NCI-H524 (cell line): ENCODE measurements at places on chromosomes 5 and 9.

GRCh38 chr9:120925535-120926396 is 830 bp downstream of the TRAF1 start:
- no peak for DNase-seq

DNA sequence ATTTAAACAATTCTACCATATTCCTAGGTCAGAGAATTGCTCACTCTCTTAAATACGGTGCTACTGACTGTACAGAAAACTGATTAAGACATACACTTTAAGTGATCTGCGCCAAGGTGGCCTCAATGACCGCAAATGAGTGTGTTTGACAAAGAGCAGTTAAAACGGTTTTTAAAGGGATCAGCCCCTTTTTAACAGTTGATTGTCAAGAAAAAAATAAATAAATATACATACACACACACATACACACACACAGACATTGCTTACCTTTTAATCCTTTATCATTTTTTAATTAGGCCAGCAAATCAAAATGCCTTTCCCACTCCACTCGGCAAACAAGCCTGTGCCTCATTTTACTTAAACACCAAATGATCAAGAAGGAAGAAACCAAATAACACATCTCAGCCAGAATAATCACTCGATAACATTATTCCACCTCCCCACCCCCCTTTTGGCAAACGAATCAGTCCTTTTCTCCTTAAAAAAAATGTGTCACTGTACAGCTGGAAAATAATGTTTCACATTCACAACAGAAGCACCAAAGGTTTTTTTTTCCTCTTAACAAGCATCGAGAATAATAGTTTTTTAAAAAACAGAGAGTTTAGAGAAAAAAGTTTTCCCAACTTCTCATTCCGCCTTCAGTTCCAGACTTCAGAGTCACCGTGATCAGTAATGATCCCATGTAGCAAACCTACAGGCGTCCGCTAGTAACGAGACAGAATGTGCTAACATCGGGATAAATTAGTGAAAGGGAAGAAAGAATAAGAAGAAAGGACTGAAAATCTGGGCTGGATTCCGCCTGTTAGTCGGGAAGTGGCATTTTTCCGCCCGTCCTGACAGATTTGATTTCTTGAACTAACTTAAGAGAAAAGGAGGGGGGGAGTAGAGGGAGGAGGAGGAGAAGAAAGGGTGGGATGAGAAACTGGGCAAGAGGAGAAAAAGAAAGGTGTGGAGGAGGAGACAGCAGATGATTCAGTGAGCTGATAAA is at the start of gene ZNF608:
TSS of gene ZNF608 (minus strand) at position 712 of the 988 bp plus-strand sequence. CDS start 1,650 bp downstream, outside the sequence.
- DNase-seq, result peak; percentile 35

- no peak for DNase-seq
Measured at GRCh38 chr9:123548741-123549545, 192.9 kb downstream of the CRB2 start.

GRCh38 chr5:143932584-143932983 is 120.6 kb downstream of the HMHB1 start:
- DNase-seq, result no peak

- DNase-seq, result no peak
Measured at GRCh38 chr5:111976705-111977435, 219.9 kb upstream of the NREP start.

DNA sequence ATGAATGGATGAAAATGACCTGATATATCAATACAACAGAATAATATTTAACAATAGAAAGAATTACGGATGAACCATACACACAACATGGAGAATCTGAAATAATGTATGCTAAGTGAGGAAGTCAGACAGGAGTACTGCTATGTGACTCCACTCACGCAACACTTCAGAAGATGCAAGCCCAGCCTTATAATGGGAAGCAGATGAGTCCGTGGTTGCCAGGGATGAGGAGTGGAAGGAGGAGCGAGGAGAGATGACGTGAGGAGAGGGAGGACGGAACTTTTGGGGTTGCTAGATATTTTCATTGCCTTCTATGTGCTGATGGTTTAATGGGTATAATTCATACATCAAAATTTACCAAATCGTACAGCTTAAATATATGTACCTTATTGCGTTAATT is 55.4 kb upstream of the ERCC6L2 start:
- DNase-seq, result no peak

DNA sequence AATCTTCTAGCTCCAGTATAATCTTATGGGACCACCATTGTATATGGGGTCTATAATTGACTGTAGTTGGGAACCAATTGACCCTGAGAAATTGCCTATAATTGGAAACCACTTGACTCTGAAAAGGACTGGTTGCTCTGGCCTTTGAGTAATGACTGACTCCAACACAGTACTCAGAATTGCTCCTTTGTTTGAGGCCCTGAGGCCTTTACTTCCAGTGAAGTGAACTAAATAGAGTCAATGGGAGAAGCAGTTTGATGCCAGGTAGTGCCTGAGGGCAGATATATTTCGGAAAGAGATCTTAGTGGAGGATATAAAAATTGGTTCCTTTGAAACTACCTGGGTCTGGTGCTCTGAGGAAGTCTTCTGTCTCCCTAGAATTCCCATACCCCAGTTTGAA is 16.0 kb upstream of the TMEM171 start:
- no peak for DNase-seq

DNA sequence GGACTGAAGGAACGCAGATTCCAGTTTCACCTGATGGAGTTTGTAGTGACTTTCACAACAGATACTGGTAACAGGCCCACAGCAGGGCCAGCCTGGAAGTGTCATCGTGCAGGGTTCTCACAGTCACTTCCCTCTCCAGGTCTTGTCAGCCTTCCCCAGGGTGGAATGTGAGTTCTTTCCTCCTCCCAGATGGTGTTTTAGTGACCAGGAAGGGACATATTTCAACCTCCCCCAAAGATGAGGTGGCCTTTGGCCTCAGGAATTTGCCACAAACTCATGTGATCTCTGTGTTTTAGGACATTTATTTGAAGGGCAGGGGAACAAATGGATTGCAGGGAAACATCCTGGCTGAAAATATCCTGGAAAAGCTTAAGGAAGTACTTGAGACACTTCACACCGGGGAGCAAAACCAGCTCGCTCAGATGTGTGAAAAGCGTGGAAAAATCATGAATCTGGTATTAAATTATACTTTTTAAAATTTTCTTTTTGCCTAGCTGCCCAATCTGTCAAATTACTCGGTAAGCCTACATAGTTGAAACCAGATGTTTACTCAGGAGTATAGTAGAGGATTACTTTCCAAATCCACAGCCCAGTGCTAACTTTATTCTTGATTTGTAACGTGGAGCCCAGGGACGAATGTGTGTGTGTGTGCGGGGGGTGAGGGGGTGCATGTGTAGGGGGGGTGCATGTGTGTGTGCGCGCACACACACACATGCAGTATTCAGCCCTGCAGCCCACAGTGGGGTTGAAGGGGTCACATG is 66.8 kb downstream of the PTPDC1 start:
- no peak for DNase-seq

- no peak for DNase-seq
Measured at GRCh38 chr9:19969721-19970120, 180.9 kb upstream of the SLC24A2 start.

- DNase-seq, result no peak
Measured at GRCh38 chr5:170741801-170742200, 41.7 kb upstream of the GABRP start.

GRCh38 chr5:31047621-31048020 is 145.9 kb upstream of the CDH6 start:
- no peak for DNase-seq

DNA sequence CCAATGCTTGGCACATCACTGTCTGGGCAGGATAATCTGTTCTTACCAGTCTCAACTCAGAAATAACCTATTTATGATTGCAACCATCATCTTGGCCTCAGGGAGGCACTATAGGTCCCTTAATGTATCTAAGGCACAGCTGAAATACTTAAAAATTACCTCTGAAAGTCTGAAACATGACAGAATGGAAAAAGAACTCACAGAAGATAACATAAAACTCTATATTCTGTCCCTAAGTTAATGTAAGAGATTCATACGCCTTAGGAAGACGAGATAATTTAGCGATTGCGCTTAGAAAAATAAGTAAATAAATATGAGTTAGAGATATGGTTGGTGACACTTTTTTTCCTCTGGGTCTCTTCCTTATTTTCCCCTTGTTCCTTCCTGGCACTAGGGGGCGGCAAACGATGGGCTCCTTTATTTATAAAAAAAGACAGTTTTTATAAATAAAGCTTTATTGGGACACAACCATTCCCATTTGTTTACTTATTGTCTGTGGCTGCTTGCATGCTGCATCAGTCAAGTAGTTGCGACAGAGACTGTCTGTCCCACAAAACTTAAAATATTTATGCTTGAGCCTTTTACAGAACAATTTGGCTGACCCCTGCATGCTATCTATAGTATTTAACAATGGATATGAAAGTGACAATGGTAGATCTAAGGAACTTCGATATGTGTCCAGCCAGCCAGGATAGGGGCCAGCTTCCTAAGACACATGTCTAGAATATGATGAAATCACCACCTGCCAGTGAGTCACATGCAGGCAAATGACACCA is 79.6 kb downstream of the PDE4D start:
- DNase-seq, result peak; percentile 77

- peak; percentile 26 for DNase-seq
Measured at GRCh38 chr5:138138949-138139780, at the start of gene NME5. Gene NME5, minus strand, starts transcription at chr5:138139428. Its CDS starts 648 bp downstream, at chr5:138138780.

GRCh38 chr9:127875306-127875966 is 2.0 kb downstream of the AK1 start:
- DNase-seq, result no peak

DNA sequence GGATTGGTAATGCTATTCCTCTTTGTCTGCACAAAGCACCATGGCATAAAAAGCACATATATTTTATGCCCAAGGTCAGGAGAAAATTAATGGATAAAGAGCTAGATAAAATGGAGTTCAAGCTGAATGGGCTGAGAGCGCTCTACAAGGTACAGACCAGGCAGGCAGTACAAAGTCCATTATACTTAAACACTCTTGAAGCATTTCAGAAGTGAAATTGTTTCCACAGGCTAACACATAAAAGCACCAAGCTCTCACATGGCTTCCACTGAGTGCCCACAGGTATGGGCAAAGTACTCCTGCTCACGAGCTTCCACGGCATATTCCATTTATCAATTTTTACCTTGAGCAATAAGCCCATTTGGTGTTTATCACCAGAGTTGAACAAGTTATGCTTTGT is 771.2 kb upstream of the DMAC1 start:
- no peak for DNase-seq
